ENCODE measurements at places on chromosomes 12 and 14. TPM values are rescaled to one million over a fixed set of nuclear protein-coding genes. Genes with fewer than 3 reads are reported as not detected.

KRT85 gene
- total RNA-seq, result not detected

ATL1 gene
- 12.2 TPM for total RNA-seq

DNA sequence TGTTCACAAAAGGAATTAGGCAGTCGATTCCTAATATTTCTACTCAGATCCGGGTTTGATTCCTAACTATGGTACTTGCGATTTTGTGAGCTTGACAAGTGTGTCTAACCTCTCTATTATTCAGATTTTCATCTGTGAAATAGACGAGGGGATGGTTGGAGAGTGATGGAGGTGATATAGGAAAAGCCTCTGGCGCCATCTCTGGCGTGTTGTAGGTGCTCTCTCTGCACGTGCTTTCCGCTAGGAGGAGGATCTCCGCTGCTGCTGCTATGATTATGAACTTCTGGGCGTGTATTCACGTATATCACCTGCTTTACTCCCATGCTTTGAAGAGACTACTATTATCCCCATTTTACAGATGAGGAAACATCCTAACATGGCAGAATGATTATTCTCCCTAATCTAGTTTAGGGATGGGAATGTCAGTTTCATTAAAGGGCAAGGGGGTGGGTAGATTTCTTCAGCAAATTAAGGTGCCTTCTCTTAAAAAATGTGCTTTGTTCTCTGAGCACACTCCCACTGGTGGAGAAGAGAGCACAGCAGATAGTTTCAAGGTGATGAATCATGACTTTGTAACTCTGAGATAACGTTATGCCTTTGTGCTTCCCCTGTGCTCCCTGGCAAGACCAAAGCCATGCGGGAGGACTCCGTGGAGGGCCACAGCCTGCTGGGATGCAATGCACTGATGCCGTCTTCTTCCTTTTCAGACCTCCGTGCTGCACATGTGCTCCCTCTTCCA is 97.1 kb downstream of the PRIMA1 start:
- H3K4me1 ChIP-seq, result no peaks in the 10 kb centered on the region
- no peaks in the 10 kb centered on the region for H3K36me3 ChIP-seq
- no peak overlapping the region for H3K4me3 ChIP-seq
- no peaks in the 10 kb centered on the region for H3K27me3 ChIP-seq

DNA sequence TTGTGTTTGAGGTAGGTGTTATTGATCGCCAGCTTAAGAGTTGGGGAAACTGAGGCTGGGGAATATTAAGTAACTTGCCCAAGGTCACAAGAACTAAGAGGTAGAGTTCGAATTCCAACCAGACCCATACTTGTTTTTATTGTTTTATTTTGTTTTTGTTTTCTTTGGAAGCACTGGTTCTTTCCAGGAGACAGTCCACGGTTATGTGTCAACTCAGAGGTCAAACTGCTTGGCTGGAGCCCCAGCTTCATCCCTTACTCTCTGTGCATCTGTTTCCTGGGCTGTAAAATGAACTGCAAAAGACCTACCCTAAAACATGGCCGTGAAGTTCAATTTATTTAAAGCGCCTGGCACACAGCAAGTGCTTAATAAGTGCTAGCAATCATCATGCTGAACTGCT is 74.4 kb upstream of the MAP1LC3B2 start:
- no peak overlapping the region for H3K27ac ChIP-seq
- no peak for DNase-seq
- H3K4me3 ChIP-seq, result no peak overlapping the region
- no peaks in the 10 kb centered on the region for H3K36me3 ChIP-seq
- no peaks in the 10 kb centered on the region for H3K4me1 ChIP-seq

- no peak overlapping the region for H3K4me3 ChIP-seq
- H3K27ac ChIP-seq, result no peak overlapping the region
- no peaks in the 10 kb centered on the region for H3K36me3 ChIP-seq
Measured at GRCh38 chr12:126248871-126249403, 1183.7 kb downstream of the AACS start.

- DNase-seq, result no peak
- no peaks in the 10 kb centered on the region for H3K27me3 ChIP-seq
- peaks cover 5% of the 10 kb centered on the region for H3K4me1 ChIP-seq
- no peak overlapping the region for H3K27ac ChIP-seq
- H3K4me3 ChIP-seq, result no peak overlapping the region
Measured at GRCh38 chr14:31270196-31270772, 62.7 kb upstream of the HECTD1 start.

DNA sequence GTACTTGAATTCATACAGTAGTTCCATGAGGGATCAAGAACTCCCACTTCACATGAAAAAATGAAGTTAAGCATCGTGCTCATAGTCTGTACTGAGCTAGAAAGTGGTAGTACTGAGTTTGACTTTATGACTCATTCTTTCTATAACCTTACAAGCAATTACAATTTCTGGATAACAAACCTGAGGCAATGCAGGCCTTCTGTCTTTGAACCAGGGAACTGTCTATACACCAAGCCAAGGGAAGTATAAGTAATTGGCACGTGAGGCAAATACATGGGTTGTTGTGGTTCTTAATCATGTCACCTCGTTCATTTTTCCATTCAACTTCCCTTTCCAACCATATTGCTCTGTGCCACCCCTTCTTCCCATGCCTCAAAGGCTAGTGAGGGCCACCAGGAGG is 16.8 kb downstream of the GNS start:
- H3K4me1 ChIP-seq, result peaks cover 6% of the 10 kb centered on the region
- no peaks in the 10 kb centered on the region for H3K27me3 ChIP-seq
- DNase-seq, result no peak
- peaks cover 30% of the 10 kb centered on the region for H3K36me3 ChIP-seq

All from IMR-90 (cell line).